Motor neuron (in vitro differentiated cells): ENCODE measurements at places on chromosomes 12 and 14. TPM values are rescaled to one million over a fixed set of nuclear protein-coding genes. Genes with fewer than 3 reads are reported as not detected.

GLT1D1 gene
- total RNA-seq, result 0.25 TPM in 1 of 2 replicates, not detected in the other

PLEKHG7 gene
- 0.05 and 0.25 TPM in 2 replicates for total RNA-seq

ZNF385A gene
- total RNA-seq, result 5.8 and 8.6 TPM in 2 replicates

MAP3K9 gene
- 11.4 and 13.6 TPM in 2 replicates for total RNA-seq

SLC25A47 gene
- 0.30 and 0.43 TPM in 2 replicates for total RNA-seq

HDAC7 gene
- 20.2 and 22.7 TPM in 2 replicates for total RNA-seq

CPNE6 gene
- 1.7 and 2.5 TPM in 2 replicates for total RNA-seq

TMCC3 gene
- 29.3 and 33.9 TPM in 2 replicates for total RNA-seq
